WTC11 (cell line): ENCODE measurements at places on chromosomes 5 and 9. TPM values are rescaled to one million over a fixed set of nuclear protein-coding genes. Genes with fewer than 3 reads are reported as not detected.
A peak's percentile ranks its signal among the peaks of the same experiment; 100 is the strongest.

DNA sequence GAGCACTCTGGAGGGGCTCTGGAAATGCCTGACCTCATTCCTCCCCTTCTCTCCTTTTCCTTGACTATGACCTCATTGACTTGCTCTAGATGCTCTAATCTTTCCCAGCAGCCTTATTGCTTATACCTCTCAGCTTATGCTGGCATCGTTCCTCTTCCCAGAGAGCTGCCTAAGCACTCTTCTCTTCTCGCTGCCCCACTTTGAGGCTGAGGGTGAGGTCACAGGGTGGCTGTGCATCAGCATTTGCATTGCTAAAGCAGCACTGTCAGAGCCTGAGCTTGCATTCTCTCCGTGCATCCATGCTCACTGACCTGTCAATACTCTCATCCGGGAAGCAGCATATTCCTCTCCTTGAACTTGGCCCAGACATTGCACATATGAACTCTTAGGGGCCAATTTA, 96.4 kb upstream of the NTRK2 start:
- H3K27ac ChIP-seq, result no peak overlapping the region
- peaks cover 30% of the 10 kb centered on the region for H3K4me1 ChIP-seq
- H3K27me3 ChIP-seq, result peaks cover 22% of the 10 kb centered on the region
- no peaks in the 10 kb centered on the region for H3K36me3 ChIP-seq
- H3K4me3 ChIP-seq, result no peak overlapping the region

GRCh38 chr5:151496041-151496484, 48.7 kb downstream of the SLC36A1 start:
- no peaks in the 10 kb centered on the region for H3K27me3 ChIP-seq
- DNase-seq, result peak; percentile 65
- peak overlapping the region; percentile 63 for H3K4me3 ChIP-seq

- H3K4me3 ChIP-seq, result no peak overlapping the region
- H3K27ac ChIP-seq, result no peak overlapping the region
- no peaks in the 10 kb centered on the region for H3K27me3 ChIP-seq
- no peak for DNase-seq
These were observed 53.2 kb downstream of the IPPK start for GRCh38 chr9:92616655-92617111.

- no peaks in the 10 kb centered on the region for H3K36me3 ChIP-seq
- DNase-seq, result no peak
- H3K27me3 ChIP-seq, result no peaks in the 10 kb centered on the region
- H3K4me1 ChIP-seq, result peaks cover 5% of the 10 kb centered on the region
These were observed 375.8 kb upstream of the ST8SIA4 start for GRCh38 chr5:101278917-101279316.

DNA sequence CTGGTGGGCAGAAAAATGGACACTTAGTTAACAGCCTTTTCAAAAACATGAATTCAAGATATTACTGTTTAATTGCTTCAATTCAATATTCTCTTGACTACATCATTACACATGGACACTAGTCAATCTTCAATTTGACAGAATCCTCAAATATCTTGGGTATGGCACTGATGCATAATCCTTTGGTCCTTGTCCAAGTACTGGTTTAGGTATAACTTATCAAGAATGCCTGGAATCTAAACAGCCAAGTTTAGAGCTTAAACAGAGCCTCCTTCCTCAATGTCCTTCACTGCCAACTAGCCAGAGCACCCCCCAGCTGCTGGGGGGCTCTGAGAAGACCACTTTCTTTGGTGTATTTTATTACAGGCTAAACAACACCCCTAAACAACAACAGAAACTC, 61.6 kb upstream of the ERCC6L2 start:
- no peak overlapping the region for H3K4me3 ChIP-seq
- no peak for DNase-seq
- H3K27ac ChIP-seq, result no peak overlapping the region
- H3K4me1 ChIP-seq, result peaks cover 24% of the 10 kb centered on the region
- H3K36me3 ChIP-seq, result no peaks in the 10 kb centered on the region
- H3K27me3 ChIP-seq, result no peaks in the 10 kb centered on the region

GRCh38 chr5:43649256-43649655, 46.3 kb downstream of the NNT start:
- no peaks in the 10 kb centered on the region for H3K4me1 ChIP-seq
- no peak overlapping the region for H3K27ac ChIP-seq
- H3K27me3 ChIP-seq, result no peaks in the 10 kb centered on the region
- no peak for DNase-seq
- H3K36me3 ChIP-seq, result peaks cover 6% of the 10 kb centered on the region

DNA sequence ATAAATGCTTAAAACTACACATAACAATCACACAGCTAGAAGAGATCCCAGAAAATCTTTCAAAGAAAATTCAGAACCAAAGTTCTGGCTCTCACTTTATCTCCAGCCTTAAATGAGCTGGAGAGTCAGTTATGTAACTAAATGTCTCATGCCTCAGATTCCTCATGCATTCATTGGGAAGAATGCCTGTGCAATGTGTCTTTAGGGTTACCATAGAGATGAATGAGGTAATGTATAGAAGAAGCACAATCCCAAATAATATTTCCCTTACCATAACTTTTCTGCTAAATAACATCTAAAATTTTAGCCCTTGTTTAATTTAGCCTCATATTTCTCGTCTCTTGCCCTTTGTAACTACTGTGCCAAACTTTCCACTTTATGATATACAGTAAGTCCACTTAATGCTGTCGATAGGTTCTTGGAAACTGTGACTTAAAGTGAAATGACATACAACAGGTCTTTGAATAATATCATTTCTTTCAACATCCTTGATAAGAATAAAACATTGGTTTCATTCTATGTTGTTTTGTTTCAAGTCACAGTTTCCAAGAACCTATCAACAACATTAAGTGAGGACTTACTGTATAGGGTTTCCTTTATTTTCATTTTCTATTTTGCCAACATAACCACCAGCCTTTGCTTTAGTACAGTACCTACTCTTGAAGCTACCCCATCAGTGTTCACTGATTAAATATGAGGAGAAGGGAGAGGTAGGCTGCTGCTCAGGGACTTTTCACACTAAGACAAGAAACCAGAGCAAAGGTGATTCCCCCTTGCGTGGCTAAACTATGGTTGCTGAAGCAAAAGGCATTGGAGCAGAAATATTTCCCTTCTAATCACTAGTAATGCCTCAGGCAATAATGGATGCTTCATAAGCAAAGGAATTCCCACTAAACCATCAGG, 295.7 kb upstream of the PTGER4 start:
- peaks cover 18% of the 10 kb centered on the region for H3K4me1 ChIP-seq
- H3K36me3 ChIP-seq, result no peaks in the 10 kb centered on the region
- no peak overlapping the region for H3K4me3 ChIP-seq
- no peaks in the 10 kb centered on the region for H3K27me3 ChIP-seq

DNA sequence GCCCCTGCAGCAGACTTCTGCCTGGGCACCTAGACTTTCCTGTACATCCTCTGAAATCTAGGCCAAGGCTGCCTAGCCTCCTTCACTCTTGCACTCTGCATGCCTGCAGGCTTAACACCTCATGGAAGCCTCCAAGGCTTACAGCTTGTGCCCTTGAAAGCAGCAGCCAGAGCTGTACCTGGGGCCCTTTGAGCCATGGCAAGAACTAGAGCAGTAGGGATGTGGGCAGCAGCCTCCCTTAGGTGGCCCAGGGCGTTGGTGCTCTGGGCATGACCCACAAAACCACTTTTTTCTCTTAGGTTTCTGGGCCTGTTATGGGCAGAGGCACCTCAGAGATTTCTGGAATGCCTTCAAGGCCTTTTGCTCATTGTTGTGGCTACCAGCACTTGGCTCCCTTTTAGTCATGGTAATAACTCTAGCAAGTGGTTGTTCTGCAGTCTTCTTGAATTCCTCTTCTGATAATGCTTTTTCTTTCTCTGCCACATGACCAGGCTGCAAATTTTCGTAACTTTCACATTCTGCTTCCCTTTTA, 606.2 kb downstream of the TLE4 start:
- H3K4me1 ChIP-seq, result peaks cover 7% of the 10 kb centered on the region; the same call in 1 of the 2 replicates
- no peak overlapping the region for H3K4me3 ChIP-seq
- no peak for DNase-seq
- no peak overlapping the region for H3K27ac ChIP-seq

GRCh38 chr9:91360551-91361290, 997 bp downstream of the AUH start:
- peak overlapping the region; percentile 98 for H3K27ac ChIP-seq
- DNase-seq, result no peak
- H3K4me3 ChIP-seq, result peak overlapping the region; percentile 96
- peaks cover 35% of the 10 kb centered on the region for H3K4me1 ChIP-seq
- peaks cover 15% of the 10 kb centered on the region for H3K36me3 ChIP-seq
- H3K27me3 ChIP-seq, result no peaks in the 10 kb centered on the region

GRCh38 chr5:17255471-17256021, 38.1 kb downstream of the BASP1 start:
- H3K27ac ChIP-seq, result peak overlapping the region; percentile 46
- no peaks in the 10 kb centered on the region for H3K27me3 ChIP-seq
- H3K4me1 ChIP-seq, result peaks cover 58% of the 10 kb centered on the region
- no peak overlapping the region for H3K4me3 ChIP-seq
- DNase-seq, result no peak
- peaks cover 39% of the 10 kb centered on the region for H3K36me3 ChIP-seq

GRCh38 chr5:90356622-90357021, 52.9 kb downstream of the CETN3 start:
- DNase-seq, result no peak
- no peak overlapping the region for H3K27ac ChIP-seq
- no peaks in the 10 kb centered on the region for H3K36me3 ChIP-seq

GRCh38 chr5:80659106-80659505, 4.3 kb upstream of the DHFR start:
- no peaks in the 10 kb centered on the region for H3K27me3 ChIP-seq
- no peak for DNase-seq
- peaks cover 16% of the 10 kb centered on the region for H3K4me1 ChIP-seq
- H3K27ac ChIP-seq, result no peak overlapping the region

GADD45G gene
- total RNA-seq, result 10.6 to 13.9 TPM (median 13.5 TPM) in 3 replicates

ESM1 gene
- not detected in 3 replicates for total RNA-seq

TMEM215 gene
- total RNA-seq, result 0.21 to 0.34 TPM (median 0.31 TPM) in 3 replicates

RASGEF1C gene
- 0.44 to 0.96 TPM (median 0.82 TPM) in 3 replicates for total RNA-seq

SOWAHA gene
- 0.11 to 0.25 TPM (median 0.16 TPM) in 3 replicates for total RNA-seq
